HS-27A (cell line): ENCODE measurements at places on chromosomes 2 and 18.

- no peak for DNase-seq
These were observed 23.4 kb downstream of the CROCC2 start for GRCh38 chr2:240929364-240930095.

- DNase-seq = no peak
These were observed 77.4 kb downstream of the EML4 start for GRCh38 chr2:42246562-42246961.

DNA sequence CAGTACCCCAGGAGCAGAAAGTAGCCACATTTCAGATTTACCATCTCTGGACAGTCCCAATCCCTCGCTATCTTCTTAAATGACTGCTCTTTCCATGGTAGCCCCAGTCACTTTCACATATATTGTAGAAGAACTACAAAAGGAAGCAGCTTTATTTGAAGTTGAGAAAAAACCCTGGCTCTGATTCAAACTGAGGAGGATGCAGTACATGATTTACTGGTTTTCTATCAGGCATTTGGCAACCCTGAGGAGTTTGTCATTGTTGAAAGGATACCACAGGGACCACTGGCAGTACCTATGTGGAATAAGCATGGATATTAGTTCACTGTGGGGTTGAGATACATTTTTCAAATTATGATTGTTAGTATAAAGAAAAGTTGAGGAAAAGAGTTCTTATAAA, 640.9 kb upstream of the SETBP1 start:
- no peak for DNase-seq

- no peak for DNase-seq
These were observed 12.7 kb upstream of the SMAD4 start for GRCh38 chr18:51017140-51017879.

GRCh38 chr2:26848336-26849055, 564 bp downstream of the DPYSL5 start:
- no peak for DNase-seq

DNA sequence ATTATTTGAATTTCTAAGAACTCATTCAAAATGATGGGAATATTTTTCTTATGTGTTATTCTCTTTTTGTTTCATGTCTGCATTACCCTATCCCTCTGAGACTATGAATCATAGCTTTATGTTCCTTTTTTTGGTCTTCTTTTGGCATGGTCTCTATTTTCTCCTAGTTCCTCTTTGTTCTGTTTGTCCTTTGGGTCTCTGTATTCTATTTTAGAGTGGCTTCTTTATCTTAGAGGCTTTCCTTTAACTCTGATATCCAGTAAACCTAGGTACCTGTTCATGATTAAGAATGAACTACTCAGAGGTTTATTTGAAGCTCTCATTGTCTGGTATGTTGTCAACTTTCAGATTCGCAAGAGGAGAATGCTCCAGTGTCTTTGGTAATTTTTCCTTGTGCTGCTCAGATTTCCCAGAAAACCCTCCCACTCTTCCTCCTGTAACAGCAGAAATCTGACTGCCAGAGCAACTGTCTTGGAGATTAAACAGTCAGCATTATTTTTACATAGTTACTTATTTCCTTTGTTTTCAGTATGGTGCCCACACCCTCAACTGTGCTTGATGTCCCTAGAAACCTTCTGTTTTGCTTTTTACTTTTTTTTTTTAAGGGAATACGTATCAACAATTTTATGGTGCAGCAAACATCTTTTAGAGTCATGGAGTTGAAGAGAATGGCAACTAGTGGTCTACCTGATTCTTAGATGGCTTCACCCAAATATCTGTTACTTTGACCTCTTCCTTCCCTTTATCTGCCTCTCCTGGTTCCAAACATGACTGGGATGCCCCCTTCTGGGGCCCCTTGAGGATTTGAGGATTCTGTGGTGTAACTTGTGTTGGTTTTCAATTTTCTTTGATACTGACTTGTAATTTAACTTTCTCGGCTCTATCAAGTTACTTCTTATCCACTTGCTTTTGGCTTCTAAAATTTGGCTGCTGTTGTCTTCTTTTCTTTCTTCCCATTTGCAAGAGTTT, 92.0 kb downstream of the DPP10 start:
- DNase-seq = no peak

DNA sequence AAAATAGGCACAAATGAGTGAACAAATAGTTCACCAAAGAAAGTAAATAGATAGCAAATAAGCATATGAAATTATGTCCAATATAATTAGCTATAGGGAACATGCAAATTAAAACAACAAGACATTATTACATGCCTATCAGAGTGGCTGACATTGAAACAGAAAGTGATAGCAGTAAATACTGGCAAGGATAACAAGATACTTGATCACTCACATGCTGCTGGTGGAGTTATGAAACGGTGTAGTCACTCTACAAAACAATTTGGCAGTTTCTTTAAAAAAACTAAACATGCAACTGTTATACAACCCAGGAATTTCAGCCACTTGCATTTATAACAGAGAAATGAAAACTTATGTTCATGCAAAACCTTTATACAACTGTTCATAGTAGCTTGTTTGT, 439.2 kb upstream of the ACVR2A start:
- DNase-seq = no peak

GRCh38 chr2:75589391-75590105, 28.8 kb upstream of the EVA1A start:
- DNase-seq = no peak

- no peak for DNase-seq
These were observed 69.3 kb downstream of the PSMG2 start for GRCh38 chr18:12772111-12772510.

DNA sequence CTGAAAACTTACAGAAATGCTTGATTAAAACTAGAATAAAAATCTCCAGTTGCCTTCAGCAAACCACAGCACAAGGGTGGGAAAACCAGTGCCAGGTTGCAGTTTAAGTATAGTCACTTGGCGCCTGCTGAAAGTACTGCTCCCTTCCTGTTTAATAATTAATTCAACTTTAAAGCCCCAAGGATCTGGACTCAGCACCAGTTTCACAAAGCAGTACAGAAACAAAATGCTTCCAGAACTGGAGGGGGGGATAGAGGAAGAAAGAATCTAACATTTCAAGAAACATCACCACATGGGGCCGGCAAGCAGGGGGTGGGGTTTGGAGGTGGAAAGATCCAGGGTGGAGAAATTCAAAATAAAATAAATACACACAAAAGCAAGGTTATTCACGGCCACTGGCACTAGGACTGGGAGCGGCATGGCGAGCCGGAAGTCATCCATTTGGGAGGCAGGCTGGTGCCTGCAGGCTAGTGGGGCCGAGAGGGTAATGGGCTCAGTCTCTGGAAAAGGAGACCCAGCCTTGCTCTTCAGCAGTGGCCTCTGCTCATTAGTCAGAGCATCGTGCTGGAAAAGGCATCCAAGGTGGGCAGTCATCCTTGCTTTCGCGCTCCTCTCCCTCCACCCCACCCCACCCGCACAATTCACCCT, 85.8 kb downstream of the POU3F3 start:
- no peak for DNase-seq

- no peak for DNase-seq
These were observed 107.9 kb downstream of the CDC42EP3 start for GRCh38 chr2:37563375-37564015.

DNA sequence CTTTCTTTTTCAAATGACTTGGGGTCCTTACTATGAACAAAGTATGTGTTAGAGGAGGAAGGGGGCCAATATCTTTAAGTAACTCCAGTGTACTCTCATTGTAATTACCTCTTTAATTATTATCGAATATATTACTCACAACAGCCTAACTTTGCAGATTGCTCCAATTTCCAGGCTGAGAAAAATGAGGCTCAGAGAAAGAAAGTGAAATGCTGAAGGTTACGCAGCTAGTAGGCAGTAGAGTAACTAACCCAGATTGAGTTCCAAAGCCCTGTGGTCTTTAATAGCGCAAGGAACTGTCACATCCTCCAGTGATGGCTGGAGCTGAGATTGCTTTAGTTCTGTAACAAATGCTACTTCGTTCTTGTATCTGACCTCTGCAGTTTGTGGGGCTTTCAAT, 2.2 kb upstream of the GYPC start:
- no peak for DNase-seq

GRCh38 chr2:178114462-178114861, 2.2 kb downstream of the RBM45 start:
- no peak for DNase-seq

DNA sequence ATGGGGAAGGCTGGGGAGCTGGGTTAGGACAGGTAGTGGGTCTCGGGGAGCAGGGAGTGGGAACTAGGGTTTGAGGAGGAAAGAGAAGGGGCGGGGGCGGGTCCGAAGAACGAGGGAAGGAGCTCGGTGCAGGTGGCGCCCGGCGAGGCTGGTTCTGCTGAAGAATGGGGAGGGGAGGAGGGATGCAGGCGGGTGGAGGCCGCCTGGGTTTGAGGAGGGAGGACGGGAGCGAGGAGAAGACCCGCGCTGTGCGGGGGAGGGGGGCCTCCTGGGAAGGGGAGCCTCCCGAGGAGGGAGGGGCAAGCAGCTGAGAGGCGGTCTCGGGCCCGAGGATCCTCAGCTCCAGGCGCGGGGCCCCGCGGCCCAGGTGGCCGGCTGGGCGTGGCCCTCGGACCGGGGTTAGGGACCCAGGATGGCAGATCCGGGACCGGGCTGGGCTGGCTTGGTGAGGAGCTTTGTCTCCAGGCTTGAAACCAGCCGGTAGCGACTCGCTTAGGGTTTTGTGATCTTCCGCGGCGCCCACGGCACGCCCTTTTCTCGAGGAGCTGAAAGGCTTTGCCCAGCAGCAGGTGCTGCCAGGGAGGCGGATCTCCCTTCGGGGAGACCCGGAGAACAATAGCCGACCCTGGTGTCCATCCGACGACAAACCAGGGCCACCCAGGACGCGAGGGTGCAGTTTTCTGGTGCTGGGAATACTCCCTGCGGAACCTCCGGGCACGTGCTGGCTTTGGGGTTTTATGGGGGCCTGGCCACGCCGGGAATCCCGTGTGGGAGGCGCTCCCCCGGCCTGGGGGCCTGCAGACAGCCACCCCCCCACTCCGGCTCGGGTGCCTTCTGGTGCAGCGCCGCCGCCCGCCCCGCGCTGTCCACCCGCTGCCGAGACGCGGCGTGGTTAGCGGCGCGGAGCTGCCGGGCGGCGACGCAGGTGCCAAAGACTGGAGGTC, 1.4 kb downstream of the DPYSL5 start:
- DNase-seq = no peak

DNA sequence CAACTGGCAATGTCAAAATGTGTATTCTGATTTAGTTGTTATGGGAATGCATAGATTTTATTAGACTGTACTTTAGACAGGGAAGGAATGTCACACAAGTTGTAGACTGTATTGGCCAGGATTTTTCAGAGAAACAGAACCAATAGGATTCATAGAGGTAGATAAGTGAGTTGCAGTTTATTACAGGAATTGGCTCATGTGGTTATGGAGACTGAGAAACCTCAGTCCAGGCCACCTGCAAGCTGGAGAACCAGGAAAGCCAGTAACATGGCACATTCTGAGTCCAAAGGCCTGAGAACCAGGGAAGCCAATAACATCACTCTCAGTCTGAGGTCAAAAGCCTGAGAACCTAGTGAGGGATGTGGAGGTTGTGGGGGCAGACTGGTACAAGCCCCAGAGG, 1.8 kb upstream of the GALNT5 start:
- DNase-seq = no peak

DNA sequence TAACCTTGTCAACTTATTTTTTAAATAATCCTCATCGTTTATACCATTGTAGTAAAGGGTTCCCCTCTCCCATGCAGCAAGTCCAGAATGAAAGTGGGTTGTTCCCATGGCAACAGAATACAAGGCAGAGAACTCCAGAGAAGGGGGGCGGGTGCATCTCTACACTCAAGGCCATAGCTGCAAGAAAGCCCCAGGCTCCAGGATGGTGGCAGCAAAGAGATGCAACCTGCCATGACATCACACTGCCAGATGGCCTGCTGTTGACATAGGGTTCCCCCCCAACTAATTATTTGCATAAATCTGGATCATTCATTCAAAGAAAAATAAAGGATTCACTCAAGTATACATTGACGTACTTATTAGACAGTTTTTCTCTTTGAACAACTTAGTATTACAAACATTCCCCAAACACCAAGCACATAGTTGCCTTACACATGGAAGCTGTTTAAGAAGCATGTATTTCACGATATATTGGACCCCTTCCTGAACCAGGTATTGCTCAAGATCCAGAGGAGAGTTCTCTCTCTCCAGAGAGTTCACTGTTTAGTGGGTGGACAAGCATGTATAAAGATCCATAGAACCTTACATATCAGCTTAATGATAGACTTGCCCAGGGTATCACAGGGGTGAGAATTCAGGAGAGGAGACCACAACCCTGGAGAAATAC, 87.4 kb upstream of the KLF7 start:
- no peak for DNase-seq

DNA sequence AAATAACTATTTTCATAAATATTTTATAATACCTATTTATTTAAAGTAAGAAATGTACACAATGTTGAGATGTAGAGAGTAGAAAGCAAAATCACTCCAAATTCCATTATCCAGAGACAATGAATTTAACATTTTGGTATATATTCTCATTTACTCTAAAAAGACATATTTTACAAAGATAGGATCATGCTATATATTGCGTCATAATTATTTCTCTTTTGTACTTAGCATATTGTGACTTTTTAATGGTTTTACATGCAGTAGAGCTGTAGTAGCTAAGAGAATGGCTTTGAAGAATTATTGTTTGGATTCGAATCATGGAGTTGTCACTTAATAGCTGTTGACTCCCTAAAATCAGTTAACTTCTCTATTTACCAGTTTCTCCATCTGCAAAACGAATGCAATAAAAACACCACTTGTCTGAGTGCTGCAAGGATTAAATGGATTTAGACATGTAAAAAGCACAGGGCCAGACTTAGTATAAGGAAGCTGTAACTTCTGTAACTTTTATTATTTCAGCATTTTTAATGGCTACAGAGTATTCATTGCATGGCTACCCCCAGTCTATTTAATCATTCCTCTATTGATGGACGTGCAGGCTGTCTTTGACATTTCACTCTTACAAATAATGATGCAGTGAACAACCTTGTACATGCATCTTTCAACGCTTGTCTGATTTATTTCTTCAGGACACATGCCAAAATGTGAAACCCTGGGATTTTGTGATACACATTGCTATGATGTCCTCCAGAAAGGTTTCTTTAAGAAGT, 33.2 kb downstream of the KCNS3 start:
- DNase-seq = no peak

GRCh38 chr2:127039387-127040031, 67.4 kb downstream of the BIN1 start:
- DNase-seq = no peak

GRCh38 chr2:98912957-98913915, 22.8 kb downstream of the CRACDL start:
- DNase-seq = no peak

DNA sequence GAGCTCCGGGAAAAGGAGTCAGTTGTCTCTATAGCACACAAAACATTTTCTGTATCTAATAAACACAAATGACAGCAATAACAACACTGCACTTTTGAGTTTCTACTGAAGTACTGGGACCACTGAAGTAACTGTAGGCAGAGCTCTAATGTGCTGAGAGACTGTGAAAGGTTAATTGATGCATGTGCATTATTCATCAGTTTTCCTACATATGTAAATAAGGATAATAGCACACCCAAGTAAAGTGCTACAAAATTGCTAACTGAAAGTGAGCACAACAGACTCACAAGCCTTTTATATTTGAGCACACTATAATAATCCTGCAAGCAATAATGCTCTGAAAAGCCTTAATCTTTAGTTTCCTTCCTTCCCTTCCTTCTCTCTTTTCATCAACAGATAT, 1051.6 kb downstream of the LRP1B start:
- no peak for DNase-seq

GRCh38 chr2:23636426-23636825, 251.4 kb downstream of the KLHL29 start:
- no peak for DNase-seq
